ENCODE measurements at places on chromosomes 12 and 14.

- no peak for DNase-seq
Observed at GRCh38 chr14:34568803-34569202, 29.3 kb upstream of the EAPP start.

DNA sequence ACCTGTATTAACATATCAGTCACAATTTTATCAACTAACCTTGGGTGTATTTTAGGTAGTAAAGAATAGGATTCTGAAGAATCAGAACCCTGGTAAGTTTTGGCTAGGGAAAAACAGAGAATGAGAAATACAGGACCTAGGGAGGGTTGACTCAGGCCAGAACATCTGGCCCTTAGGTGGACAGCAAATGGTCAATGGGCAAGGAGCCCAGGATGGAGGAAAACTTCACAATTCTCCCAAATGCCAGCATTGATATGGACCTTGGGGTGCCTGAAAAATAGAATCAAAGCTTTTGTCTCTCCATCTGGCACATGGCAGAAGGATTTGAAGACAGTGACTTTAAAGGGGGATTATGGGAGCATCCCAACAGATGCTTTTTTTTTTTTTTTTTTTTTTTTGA is 32.7 kb upstream of the PRPF39 start:
- no peak for DNase-seq

DNA sequence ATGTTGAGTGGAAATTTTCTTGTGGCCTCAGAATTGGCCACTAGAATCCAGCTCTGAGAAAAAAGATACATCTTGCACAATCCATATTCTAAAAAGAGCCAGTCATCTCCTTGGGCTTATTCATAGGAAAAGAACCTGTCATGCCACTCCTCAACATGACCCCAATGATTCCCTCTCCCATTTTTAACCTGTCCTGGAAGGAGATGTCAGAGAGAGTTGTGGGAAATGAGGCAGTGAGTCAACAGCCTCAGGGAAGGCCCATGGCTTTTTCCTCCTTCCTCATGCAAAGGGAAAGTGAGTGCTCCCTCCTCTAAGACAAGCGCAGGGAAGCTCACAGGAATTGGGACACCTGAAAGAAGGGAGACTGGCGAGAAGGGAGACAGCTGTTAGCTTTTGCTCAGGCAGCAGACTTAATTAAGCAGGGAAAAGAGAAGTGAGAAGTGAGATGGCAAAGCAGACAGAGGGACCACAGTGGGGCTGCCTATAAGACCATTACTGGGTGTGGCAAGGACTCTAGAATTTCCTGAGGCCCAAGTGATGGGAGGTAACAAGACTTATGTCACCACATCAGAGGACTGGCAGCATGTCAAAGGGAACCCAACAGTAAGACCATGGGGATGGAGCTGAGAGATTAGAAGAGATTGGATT is 10.2 kb upstream of the DHRS7 start:
- DNase-seq, result no peak

DNA sequence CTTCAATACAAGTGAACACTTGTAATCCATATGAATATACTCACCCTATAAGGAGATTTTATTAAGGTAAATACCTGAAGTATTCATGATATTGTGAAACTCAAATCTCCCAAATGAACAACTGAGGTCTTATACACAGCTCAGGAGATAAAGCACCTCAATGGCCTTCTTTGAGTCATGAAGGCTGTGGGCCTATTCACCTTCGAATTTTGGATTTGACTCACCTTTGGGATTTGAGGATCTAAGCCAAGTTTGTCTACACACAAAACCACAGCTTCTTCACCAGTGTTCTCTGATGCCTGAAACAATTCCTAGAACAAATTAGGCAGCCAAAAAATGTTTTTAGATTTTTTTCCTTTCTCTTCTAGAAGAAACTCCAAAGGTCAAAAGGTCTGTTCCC is 194.1 kb downstream of the NUAK1 start:
- DNase-seq, result no peak
